ENCODE measurements at places on chromosomes 6 and 20.

- DNase-seq, result no peak
Observed at GRCh38 chr6:37256692-37257319, 766 bp upstream of the TBC1D22B start.

DNA sequence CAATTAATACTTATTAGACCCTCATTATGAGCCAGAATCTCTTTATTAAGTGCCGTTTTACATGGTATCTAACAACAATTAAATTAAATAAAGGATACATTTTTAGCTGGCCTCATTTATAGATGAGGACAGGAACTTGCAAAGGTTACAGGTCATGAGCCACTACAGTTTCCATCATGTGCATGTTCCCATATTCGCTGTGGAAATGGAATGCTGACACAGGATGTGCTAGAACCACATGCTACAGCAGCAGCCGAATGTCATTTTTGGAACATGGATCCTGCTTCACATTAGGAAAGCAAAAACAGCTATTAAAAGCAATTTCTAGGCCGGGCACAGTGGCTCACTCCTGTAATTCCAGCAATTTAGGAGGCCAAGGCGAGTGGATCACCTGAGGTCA lies 5.9 kb downstream of the SLC18B1 start:
- no peak for DNase-seq

- no peak for DNase-seq
Observed at GRCh38 chr6:1018041-1018440, 293.9 kb upstream of the FOXQ1 start.

DNA sequence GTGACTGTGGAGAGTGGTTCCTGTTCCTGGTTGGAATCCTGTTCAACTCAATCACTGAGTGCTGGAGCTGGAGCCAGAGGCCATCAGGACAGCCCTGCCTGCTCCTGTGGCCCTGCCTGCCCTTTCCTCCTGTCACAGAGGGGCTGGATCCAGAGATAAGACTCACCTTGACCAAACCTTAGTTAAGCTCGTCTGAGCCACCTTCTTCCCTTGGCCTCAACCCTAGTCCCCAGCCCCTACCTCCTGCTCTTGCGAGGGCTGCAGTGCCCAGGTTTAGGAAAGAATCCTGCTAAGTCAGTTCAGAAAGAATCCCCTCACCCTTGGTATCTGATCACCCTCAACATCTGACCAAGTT lies 47.0 kb upstream of the CST5 start:
- DNase-seq, result no peak

- DNase-seq, result no peak
Observed at GRCh38 chr6:75419416-75419815, 74.2 kb downstream of the FILIP1 start.

Data from stimulated activated naive CD4-positive, alpha-beta T cell treated with Interleukin-2 at 50 U/mL for 16 hours (primary cell).